ENCODE measurements at places on chromosomes 3 and 15. TPM values are rescaled to one million over a fixed set of nuclear protein-coding genes. Genes with fewer than 3 reads are reported as not detected.

HYKK gene
- 9.2 TPM for total RNA-seq

SENP8 gene
- 6.5 TPM for total RNA-seq

ERICH6 gene
- not detected for total RNA-seq

BFSP2 gene
- not detected for total RNA-seq

SLC24A5 gene
- not detected for total RNA-seq

Measured in thyroid gland (tissue), 4 donors.